ENCODE measurements at places on chromosomes 4 and X.

- DNase-seq: no peak
Observed at GRCh38 chrX:121260596-121261240, 213.3 kb downstream of the GLUD2 start.

DNA sequence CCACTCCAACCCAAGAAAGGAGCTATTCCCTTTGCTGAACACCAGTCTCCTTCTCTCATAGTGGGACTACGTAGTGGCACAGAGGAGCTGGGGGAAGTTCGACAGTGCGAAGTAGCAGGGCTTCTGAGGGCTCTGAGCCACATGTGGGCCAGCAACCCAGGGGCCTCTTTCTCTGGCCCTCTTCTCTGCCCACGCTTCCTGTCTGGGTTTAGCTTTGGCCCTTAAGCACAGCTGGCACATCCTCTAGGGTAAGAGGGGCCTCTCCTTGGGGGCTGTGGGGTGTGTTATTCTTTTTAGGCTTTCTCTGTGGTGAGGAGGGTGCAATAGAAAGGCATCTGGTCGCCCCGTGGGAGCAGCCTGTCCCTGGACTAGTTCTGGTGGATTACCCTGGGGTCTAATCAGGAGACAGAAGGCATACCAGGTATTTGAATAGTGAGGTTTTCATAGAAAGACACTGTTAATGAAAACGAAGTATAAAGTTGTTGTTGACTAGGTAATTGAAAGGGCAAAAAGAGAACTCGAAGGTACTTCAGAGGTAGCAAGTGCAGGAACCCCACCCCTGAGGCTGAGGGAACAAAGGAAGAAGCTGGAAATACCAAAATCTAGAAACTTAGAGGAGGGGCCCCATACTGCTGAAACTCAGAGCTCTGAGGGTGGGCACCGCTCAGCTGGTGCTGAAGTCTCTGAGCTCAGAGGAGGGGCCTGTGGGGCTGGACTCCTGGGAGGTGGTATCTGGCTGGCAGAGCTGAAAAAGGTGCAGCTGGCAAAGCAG, 151.9 kb upstream of the RPS6KA3 start:
- no peak for DNase-seq

GRCh38 chr4:165784672-165785071, 88.4 kb upstream of the TLL1 start:
- no peak for DNase-seq

GRCh38 chr4:57363346-57363745, 253.2 kb upstream of the IGFBP7 start:
- DNase-seq: no peak

- DNase-seq: no peak
Observed at GRCh38 chr4:55296096-55296495, 49.9 kb upstream of the SRD5A3 start.

DNA sequence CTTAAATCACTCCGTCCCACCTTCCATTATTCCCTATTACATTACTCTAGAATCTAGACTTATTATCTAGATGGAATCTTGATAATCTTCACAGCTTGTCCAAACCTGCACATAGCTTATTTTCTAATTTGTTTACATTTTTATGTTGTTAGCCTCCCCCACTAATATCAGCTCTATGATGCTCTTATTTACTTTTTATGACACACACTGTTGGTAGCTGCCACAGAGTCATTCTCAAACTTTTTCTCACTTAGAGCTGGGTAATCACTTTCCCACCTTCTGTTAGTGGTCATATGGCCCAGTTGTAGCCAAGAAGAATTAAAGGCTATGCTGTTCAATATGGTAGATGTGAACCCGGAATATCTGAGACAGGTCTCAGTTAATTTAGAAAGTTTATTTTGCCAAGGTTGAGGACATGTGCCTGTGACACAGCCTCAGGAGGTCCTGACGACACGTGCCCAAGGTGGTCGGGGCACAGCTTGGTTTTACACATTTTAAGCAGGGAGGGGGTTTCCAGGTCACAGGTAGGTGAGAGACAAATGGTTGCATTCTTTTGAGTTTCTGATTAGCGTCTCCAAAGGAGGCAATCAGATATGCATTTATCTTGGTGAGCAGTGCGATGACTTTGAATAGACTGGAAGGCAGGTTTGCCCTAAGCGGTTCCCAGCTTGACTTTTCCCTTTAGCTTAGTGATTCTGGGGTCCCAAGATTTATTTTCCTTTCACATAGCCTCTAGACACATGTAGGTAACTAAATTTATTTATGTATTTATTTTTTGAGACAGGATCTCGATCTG, 7.0 kb upstream of the ADGRA3 start:
- no peak for DNase-seq

- no peak for DNase-seq
Observed at GRCh38 chrX:119150163-119151050, 22.8 kb upstream of the KIAA1210 start.
